ENCODE measurements at places on chromosomes 1 and 21.

- DNase-seq = no peak
Measured at GRCh38 chr1:228304766-228305395, 97.0 kb downstream of the OBSCN start.

DNA sequence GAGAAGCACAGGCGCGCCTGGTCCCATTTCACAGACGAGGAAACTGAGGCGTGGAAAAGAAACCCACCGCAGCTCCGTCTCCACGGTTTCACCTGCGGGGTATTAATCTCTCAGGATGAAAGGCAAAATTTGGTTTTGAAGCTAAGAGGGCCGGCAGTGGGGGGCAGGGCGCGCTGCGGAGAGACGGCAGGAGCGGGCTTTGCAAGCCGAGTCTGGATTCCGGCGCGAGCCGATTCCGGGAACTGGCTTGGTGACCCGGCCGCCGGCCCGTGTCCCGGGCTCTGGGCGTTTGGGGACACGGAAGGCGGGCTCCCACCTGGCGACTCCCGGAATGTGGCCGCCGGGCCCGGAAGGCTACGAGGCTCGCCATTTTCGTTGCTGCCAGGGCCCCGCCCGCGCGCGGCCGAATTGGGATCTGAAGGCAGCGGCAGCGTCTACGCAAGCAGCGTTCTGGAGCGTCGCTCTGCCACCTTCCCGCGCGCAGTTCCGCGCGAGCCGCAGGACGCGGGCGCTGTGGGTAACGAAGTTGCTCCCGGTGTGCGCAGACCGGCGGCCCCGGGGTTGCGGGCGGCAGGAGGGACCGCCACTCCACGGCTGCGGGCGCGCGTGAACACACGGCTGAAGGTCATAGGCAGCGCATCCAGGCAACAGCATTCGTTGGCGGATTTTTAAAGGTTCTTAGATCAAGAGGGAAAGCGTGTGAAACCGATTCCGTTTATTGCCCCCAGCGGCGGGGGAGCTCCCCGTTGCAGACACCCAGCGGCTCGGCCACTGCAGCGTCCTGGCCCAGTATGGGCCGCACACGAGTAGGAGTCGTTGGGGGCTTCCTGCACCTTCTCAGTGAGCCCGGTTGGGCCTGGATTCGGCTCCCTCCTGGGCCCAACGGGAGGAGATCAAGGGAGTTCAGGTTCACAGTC, 5.4 kb upstream of the PRDM16 start:
- DNase-seq = no peak

GRCh38 chr1:184838504-184838951, 83.9 kb upstream of the EDEM3 start:
- no peak for DNase-seq

DNA sequence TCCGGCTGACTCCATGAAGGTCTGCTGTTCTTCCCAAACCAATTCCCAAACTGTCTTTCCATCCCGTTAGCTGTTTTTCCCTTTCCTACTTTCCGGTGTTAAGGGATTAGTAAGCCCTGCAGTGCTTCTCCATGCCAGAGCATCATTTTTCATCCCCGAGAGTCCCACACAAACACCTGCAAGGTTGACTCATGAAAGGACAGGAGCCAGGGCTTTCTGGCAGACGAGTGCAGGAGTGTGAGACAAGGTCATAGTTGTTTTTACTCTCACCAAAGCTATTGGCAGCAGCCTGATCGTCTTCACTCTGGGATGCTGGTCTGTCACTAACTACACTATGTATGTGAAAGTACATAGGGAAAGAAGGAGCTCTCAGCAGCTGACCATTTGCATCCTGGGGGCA, 10.2 kb upstream of the BECN2 start:
- DNase-seq = no peak

- DNase-seq = no peak
Measured at GRCh38 chr1:2312160-2312514, 79.2 kb downstream of the MORN1 start.

DNA sequence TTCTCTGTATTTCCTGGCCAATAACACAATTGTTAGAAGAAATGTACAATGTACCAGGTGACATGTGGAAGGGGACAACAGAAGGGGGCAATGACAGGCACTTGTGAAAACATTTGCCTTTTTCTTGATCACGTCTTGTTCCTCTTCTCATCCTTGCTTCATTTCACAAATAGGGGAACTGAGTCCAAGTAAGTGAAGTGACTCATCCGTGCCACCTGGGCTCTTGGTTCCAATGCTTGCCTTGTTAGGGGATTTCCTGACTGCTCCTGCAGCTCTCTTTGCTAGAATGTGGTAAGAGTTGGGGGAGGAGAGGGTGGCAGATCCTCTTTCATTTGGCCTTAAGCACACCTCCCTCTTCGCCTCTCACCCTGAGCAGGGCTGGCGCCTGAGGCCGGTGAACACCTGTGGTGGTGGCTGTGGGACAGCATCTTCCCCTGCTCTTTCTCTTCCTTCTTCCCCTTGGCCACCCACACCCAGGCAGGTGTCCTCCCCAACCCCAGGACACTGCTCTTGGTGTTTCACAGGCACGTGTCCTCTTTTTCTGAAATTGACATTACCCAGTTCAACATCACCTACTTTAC, 2.2 kb upstream of the RHEX start:
- DNase-seq = peak; percentile 11

GRCh38 chr1:6667139-6667538, 34.5 kb downstream of the DNAJC11 start:
- no peak for DNase-seq

DNA sequence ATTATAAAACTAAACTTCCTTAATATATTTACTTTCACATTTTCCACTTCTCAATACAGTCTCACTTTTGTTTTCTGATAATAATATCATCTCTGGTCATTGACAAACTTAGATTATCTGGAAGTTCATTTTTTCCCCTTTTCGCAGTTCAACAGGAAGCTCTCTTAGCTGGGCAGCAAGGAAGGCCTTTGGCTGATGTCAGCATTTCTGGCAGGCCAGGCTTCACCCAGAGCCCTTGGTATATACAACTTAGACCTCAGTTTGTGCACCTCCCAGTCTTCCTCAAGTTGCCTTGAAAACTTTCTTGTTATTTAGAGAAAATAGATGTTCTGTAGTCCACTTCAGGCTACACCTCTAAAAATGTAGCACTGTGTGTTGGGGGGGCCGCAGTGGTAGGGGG, 1103.6 kb downstream of the AMY1C start:
- no peak for DNase-seq

GRCh38 chr1:108533351-108534083, 26.4 kb upstream of the EEIG2 start:
- DNase-seq = no peak

DNA sequence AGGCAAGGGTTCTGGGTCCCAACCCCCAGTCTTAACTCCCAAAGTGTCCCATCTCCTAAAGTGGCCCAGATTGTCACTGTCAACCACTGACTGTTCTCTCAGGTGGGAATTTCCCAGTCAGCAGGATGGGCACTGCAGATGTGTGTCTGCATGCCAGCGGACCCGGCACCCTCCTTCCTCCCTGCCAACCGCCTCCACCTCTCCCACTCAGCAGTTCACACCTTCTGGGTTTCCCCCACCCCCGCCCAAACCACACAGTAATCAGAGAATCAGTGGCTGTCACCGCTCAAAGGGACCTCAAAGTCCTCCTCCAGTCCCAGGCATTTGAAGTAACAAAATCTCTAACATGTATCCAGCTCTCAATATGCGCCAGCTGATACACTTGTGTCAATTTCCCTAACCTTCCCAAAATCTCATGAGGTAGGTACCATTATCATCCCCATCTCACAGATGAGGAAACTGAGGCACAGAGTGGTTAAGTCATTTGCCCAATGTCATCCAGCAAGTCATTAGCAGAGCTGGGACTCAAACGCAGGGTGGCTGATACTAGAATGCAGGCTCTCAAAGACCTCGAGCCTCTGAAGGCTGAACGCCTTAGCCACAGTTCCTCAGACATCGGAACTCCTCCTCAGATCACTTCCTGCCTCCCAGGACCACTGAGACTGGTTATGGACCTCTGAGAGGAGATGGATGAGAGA, 4.8 kb downstream of the RUNX3 start:
- DNase-seq = peak; percentile 82

DNA sequence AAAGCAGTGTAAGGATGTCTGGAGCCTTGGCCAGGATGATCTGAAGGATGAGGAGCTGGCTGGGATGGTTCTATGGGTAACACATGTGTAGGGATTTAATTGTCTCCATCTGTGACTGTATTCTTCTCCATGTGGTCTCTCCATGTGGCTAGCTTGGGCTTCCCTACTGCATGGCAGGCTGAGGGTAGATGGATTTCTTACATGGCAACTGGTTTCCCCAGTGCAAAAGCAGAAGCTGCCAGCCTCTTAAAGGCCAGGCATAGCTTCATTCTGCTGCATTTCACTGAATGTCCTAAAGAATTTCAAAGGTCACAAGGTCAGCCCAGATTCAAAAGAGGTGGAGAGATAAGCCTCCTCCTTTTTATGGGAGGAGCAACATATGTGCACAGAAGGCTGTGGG, 61.7 kb downstream of the XCL2 start:
- DNase-seq = no peak

GRCh38 chr1:230308039-230308438, 118.1 kb downstream of the PGBD5 start:
- DNase-seq = no peak

- no peak for DNase-seq
Measured at GRCh38 chr1:28501925-28502324, 3.9 kb upstream of the RCC1 start.

DNA sequence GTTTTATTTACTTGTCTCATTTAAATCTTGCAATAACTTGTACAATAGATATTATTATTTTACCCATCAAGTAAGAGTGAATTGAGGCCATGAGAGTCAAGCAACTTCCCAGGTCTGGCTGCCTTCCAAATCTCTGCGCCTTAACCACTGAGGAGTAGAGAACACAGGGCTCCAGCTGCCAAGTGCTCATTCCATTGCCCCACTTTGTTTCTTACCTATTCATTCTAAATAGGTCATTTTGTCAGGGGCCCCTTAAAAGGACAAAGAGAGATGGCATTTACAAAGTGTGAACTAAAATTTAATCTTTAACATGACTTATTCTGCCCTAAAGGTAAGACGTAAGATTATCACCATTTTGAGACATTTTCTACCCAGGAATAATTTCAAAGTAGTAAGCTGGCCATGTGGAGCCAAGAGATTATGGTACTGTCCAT, 3.5 kb downstream of the PPP1R15B start:
- DNase-seq = no peak

DNA sequence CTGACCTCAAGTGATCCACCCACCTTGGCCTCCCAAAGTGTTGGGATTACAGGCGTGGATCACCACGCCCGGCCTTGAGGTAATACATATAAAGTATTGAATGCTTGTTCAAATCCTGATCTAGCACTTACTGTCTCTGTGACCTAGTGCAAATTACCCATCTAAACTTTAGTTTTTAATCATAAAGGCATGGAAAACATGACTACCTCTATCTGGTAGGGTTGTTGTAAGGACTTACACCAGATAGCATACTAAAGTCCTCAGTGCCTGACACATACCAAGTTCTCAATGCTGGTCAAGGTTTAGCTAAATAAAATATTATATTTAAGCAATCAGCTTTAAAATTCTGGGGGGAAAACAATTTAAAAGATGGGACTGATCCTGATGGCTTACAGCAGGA, 38.3 kb downstream of the RAB3GAP2 start:
- DNase-seq = no peak

Measured in central memory CD8-positive, alpha-beta T cell (primary cell).